DMS53 (cell line): ENCODE measurements at places on chromosomes 1 and 21.

DNA sequence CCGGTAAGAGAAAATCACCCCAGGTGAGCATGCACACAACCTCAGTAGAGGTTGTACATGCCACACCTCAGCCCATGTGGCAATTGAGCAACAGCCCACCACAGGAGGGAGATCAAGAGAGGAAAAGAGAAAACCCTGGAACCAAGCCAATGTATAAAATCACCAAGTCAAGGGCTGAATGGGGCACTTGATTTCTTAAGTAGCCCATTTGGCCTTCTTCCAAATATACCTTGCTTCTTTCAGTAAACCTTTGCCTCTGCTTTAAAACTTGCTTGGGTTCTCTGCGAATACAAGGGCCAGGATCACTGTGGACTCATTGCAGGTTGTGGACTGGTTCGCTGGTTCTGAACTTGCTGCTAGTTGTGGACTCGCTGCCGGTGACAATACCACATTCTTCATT is 1814.0 kb downstream of the PLA2G4A start:
- peak; percentile 66 for DNase-seq

GRCh38 chr1:39154553-39155421 is 49.7 kb upstream of the MACF1 start:
- DNase-seq, result peak; percentile 63

- DNase-seq, result no peak
Observed at GRCh38 chr1:69252696-69253095, 315.0 kb upstream of the LRRC7 start.

GRCh38 chr21:36125512-36126207 is 9.2 kb upstream of the CBR3 start:
- DNase-seq, result peak; percentile 76

GRCh38 chr1:145993618-145994390 is 2.6 kb downstream of the TXNIP start:
- DNase-seq, result no peak

GRCh38 chr1:3638027-3638426 is 11.9 kb downstream of the WRAP73 start:
- DNase-seq, result no peak

GRCh38 chr1:998995-999724 is 737 bp downstream of the HES4 start:
- peak; percentile 79 for DNase-seq

DNA sequence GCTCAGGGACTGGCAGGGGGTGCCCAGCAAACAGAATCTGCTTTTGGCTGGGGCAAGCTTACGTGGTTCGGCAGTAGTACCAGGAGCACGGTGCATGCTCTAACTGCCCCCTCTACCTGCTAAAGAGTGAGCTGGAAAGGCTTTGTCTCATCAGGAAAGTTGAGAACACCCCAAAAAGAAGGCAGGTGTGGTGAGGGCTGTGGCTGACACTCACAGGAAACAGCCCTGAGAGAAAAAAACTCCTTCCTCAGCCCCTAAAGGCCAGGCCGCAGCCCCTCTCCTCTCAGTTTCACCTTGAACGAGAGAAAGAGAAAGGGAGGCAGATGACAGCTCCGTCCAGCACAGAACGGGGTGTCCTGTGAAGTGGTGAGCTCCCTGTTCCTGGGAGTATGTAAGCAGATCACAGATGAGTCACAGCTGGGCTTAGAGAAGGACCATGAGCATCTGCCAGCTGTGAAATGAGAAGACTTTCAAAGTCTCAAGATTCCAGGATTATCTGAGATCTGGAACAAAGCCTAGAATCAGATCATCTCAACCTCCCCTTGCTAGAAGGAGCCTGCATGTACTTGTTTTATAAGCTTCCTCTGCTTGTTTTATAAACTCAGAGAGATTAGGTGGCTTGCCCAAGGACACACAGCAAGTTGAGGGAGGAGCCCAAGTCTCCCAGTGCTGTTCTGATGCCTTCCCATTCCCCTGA is 13.4 kb downstream of the LAPTM5 start:
- DNase-seq, result no peak

GRCh38 chr1:116334015-116334547 is 39.0 kb upstream of the ATP1A1 start:
- no peak for DNase-seq

DNA sequence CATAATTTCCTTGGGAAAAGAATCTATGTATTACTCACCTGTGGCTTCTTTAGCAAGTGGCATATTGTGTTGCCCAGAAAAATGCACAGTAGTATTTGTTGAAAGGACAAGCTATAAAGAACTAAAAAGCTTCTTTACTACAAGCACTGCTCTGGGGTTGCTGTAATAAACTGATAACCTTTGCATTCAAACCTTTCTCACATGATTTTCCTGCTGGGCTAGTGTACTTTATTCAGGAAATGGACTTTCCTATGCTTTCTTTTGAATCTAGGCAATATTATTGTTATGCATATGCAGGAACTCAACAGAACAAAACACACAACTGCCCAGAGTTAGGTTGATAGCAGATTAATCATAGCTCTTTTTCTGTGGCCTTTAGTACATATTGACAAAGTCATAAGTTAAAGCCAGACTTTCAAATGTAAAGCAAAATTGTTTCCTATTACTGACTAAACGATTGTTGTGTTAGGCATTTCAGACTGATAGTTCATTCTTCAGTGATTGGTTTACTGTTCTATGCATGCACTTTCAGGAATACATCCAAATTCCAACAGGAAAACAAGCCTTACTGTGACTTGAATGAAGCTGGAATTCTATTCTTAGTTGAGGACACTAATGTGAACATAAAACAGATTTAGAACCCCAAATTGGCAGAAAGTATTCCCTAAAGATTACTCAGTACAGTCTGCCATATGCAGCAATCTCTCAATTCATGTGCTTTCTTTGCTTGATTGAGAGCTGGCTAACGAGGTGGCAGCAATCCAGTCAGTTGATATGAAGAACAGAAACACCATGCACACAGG is 564.3 kb upstream of the NEGR1 start:
- no peak for DNase-seq

- peak; percentile 100 for DNase-seq
Observed at GRCh38 chr1:66542811-66543767, 9.1 kb downstream of the SGIP1 start.

GRCh38 chr21:33198346-33199099 is 31.2 kb upstream of the IFNAR2 start:
- DNase-seq, result no peak

GRCh38 chr1:93625582-93626327 is 55.9 kb downstream of the BCAR3 start:
- no peak for DNase-seq

GRCh38 chr1:92879316-92879968 is 47.6 kb downstream of the RPL5 start:
- no peak for DNase-seq

GRCh38 chr1:156452907-156453306 is 47.7 kb downstream of the MEF2D start:
- DNase-seq, result no peak
